Suppressor macrophage treated with lipopolysaccharide for 4 hours (primary cell): ENCODE measurements at places on chromosomes 1 and 21.

GRCh38 chr21:26469789-26470188 lies 103.3 kb downstream of the CYYR1 start:
- DNase-seq: peak; percentile 78

- DNase-seq: peak; percentile 31
Observed at GRCh38 chr1:171742577-171742922, 685 bp upstream of the VAMP4 start.

GRCh38 chr1:4379451-4380175 lies 274.8 kb upstream of the AJAP1 start:
- DNase-seq: no peak

DNA sequence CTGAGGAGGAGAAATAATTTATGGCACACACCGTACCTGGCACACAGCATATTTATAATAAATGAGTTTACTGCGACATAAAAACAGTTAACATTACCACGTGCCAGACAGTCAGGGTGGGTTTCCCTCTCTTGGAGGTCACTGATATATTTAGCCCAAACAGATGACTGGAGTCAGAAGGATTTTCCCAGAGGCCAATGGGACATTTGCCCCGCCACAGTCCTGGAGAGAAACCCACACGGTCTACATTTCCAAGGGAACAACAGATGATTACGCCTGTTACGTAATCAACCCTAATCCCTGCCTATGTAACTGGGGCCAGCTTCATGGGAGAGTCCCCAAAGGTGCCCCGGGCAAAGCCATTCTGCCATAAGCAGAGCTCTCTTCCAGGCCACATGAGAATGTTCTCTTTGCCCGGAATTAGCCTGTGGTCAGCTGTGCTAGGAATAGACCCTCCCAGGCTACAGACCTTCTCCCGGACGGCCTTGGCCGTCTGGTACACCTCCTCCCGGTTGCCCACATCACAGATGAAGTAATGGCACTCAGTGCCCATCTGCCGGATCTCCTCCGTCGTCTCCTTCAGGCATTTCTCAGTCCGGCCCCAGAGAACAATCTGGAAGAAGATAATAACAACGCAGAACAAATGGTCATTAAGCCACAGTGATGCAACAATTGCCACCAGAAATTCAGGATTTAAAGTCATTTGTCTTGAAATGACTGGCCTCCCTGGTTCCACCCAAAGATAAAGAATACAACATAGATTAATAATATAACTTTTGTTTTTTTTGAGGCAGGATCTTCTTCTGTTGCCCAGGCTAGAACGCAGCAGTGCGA lies 37.7 kb downstream of the DHRS3 start:
- no peak for DNase-seq

GRCh38 chr21:45050797-45051489 lies 23.4 kb upstream of the ADARB1 start:
- DNase-seq: no peak

- no peak for DNase-seq
Observed at GRCh38 chr1:175089136-175089718, 21.6 kb downstream of the TNN start.

DNA sequence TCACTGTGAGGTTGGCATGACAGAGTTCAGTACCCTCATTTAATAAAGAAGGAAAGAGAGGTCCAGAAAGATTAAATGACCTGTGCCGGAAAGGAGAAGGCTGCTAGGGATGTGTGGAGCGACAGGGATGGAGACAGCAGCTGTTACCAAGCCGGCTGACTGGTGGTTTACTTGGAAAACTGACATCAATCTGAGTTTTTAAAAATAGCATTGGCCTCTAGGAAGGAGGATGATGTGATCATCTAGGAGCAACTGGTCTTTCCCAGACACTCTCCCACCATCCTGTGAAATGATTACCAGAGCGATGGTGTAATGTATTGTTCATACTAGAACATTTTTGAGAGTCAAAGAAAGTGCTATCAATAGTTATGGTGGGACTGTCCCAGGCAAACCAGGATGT lies 154.4 kb downstream of the ZSCAN20 start:
- no peak for DNase-seq

GRCh38 chr1:247738315-247738714 lies at the start of gene OR14K1:
TSS of gene OR14K1 (plus strand) at chr1:247738615. CDS start at chr1:247738615, 0 bp downstream.
- DNase-seq: no peak

DNA sequence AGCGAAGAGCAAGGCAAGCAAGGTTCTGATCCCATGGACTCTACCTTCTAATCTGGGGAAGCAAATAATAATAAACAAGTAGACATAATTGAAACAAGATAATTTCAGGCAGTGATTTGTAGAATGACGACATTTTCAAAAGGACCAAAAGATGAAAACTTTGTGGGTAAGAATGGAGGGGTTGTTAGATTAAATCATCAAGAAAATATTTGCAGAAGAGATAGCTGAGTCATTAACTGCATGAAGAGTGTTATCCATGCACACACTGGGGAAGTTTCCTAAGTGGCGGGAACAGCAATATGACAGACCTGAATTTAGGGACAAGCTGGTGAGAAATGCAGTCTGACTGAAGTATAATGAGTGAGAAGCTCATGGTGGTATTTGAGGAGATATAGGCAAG lies 583.1 kb upstream of the RGS18 start:
- DNase-seq: no peak

DNA sequence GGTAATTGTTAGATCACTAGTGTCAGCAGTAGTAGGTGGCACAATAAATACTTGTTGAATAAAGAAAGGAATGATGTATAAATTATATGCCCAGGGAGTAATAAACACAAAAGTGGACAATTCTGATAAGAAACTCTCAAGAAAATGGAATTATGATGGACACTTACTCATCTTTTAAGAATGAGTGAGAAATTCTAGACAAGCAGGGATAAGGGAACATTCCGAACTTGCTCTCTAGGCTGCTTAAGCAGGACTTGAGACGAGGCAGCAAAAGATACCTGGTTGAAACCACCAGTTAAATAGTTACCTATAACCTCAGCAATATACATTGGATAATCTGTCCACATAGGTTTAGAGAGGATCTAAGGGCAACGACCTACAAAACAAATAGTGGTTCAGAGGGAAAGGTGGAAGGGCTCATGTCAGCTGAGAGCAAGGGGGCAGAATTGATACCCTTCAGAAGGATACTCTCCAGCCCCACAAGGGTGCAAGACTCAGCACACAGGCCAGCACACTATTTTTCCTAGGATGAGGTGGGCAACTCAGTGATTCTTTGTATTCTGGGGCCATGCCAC lies 46.3 kb downstream of the XCL2 start:
- no peak for DNase-seq

DNA sequence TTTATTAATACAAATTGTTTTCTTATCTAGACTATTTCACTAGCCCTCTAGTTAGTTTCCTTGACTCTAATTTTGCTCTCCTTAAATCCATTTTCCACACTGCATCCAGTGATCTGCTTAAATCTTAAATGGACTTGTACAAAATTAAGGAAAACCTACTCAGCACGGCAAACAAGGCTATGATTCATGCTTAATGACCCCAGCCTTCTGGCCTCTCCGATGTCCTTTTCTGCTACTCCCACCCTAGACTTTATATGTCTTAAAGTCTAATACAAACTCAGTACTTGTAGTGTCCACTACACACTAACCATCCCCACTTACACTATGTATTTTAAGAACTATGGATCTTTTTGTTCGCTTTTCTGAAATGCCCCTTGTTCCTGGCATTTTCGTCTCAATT lies 2.2 kb downstream of the TMED5 start:
- DNase-seq: no peak

DNA sequence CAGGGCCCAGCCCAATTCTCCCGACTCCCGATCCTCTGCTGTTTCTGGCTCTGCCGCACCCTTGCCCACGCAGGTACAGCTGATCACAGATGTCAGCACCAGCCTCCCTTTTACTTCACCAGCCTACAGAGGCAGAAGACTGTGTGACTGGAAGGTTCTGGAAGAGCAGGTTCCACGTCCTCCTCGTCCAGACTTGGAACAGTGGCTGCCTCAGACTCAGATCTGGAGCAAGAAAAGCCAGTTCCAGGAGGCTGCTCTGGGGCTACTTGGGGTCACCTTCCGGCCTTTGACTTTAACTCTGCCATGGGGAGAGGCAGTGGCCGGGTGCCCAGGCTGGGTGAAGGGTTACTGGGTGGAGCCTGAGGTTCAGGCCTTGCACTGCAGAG lies 16.1 kb upstream of the KLHDC7A start:
- DNase-seq: no peak

DNA sequence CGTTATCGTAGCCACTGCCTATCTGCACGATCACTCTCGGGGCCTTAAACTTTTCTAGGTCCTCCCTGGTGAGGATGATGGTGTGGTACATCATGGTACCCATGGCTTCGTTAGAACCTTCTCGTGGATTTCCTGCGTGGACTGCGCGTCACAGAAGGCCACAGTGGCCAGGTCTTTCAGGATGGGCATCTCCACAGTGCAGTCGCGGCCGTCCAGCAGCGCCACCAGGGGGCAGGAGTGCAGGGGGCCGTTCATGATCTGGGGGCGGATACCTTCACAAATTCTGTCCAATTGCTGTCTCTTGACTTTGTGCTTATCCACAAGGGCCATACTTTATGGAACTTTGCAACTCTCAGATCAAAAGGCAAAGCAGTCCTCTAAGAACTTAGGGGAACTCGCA lies 69.6 kb downstream of the WLS start:
- peak; percentile 8 for DNase-seq

DNA sequence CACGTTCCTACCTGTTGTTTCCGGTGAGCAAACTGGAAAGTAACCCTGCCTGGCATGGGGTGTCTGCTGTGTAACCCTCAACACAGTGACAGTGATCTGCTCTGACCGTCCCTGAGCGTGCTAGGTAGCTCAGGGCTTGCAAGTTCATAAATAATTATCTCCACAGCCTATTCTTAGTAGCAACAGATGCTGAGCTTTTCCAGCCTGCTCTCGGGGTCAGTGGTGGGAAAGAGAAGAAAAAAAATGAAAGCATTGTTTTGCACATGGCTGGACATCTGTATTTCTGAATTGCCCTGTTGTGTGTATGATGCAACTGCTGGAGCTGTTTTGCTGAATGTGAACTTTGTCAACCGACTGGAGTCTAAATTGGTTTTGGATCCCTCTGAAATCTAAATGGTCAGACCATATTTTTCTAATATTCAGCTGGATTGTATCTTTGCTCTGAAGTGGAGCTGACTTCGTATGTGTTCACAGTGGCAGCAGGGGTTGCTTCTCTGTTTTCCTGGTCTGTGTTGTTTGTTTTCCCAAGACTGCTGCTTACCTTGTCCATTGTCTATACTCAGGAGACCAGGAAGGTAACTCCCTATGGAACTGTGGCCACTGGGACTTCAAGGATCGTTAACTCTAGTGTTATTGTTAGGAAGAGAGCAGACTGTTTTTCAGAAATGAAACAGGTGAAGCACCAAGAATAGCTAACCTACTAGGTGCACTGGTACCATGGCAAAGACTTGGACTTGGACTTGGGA lies 27.0 kb downstream of the TGFB2 start:
- DNase-seq: no peak

DNA sequence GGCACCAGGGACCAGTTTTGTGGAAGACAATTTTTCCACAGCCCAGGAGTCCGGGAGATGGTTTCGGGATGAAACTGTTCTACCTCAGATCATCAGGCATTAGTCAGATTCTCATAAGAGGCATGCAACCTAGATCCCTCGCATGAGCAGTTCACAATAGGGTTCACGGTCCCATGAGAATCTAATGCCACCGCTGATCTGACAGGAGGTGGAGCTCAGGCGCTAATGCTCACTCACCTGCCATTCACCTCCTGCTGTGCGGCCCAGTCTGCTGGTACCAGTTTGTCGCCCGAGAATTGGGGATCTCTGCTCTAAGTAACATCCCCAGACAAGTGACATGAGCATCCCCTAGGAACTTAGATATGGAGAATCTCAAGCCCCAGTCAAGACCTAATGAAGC lies 180.7 kb downstream of the COQ8A start:
- DNase-seq: no peak

DNA sequence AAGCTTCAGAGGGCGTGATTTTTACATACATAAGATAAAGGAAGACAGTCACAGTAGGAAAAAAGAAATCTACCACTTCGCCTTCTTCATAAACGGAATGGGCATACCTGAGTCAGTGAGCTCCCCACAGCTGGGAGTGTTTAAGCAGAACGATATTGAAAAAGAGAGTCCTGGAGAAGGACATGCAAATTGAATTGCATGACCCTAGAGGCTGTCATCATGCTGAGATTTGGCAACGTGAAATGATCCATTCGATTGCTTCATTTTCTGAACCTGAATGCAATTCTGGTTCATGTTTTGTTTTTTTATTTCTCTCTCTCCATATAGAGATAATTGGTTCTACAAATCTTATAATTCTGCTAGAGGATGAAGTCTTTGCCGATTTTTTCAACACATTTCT lies 3.7 kb downstream of the RGSL1 start:
- DNase-seq: peak; percentile 13

DNA sequence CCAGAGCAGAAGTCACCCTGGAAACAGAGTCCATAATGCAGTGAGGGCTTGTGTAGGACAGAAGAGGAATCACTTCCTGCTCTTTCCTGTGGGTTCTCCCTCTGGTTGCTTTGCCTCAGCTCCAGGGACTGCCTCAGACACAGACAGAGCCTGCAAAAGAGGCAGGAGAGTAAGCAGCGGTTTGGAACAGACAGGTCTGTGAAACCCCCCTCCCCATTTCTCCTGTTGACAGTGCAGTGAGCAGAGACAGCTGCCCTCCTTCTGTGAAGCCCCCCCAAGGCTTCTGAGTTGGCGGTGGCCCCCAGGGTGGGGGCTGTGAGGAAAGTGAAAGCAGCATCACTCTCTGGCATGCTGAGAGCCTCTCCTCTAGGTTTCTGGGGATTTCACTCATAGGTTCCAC lies 53.0 kb downstream of the MAB21L3 start:
- DNase-seq: no peak

GRCh38 chr21:26614251-26614650 lies 41.2 kb upstream of the CYYR1 start:
- peak; percentile 0 for DNase-seq

DNA sequence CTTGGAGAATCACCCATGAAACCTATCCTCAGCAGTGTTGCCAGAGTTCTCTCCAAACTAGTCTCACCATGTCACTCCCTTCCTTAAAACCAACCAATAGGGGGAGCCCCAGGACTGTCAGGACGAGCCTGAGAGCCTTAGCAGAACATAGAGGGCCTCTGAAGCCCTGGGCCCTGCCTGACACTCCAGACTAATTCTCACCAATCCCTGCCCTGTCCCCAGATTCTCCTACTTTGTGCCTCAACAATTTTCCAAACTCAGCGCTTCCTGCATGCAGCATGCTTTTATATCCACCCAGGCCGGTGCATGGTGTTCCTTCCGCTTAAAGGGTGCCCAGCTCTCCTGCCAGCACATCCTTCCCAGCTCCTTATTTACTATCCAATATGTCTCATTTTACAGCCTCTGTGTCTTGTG lies 42.7 kb downstream of the HSD3B1 start:
- DNase-seq: peak; percentile 87

- DNase-seq: peak; percentile 64
Observed at GRCh38 chr1:26122988-26123973, 11.7 kb downstream of the PDIK1L start.
